ENCODE measurements at places on chromosomes 4 and X.

DNA sequence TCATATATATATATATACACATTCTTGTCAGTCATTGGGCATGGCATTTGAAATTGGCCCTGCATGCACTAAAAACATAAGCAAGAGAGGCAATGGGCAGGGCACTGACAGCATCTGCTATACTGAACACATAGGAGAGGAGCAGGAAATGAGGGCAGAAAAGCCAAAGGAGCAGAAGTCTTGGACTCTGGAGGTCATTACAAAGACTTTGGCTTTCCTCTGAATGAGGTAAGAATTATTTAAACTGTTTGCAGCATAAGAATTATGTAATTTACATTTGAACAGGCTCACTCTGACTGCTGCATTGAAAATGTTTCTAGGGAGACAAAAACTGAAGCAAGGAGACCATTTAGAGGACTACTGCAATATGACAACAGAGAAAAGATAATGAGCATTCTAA is 396.5 kb downstream of the PRDM5 start:
- no peak for DNase-seq

- DNase-seq: no peak
Observed at GRCh38 chrX:120120223-120120622, 4.5 kb upstream of the RHOXF1 start.

DNA sequence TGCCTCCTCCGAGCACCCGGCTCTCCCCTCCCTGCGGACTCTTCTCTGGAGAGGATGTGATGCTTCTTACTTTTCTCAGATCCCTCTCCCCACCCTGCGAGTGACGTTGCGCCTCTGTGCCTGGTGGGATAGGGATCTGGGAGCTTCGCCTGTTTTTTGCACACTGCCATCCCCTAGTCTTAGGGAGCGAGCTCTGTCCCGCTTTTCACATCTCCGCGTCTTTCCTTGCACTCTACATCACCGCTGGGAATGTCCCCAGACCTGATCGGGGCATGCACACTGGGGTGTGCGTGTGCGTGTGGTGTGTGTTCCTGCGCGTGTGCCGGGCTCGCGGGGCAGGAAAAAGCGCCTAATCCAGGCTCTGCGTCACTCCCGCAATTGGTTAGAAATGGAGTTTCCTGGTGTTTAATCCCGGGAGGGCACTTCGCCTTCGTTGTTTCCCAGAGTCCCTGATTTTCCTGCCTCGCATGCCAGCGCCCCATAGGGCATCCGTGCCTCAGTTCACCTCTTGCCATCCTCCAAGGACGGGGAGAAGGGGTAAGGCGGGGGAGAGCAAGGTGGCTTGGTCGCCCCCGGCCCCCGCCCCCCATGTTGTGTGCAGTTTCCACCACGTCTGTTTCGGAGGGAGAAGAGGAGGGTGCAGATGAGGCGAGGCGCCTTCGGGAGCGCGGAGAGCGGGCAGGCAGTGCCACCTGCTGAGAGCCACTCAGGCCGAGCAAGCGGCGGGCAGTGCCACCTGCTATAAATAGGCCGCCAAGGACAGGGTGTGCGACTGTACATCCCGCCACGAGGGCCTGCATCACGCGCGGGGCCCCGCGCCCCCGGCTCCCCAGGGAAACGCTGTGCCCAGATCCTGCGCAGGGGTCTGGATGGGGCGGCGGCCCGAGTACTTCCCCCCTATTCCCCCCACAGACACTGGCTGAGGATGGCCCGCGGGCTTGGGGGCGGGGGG is 759 bp upstream of the TBC1D1 start:
- DNase-seq: no peak

DNA sequence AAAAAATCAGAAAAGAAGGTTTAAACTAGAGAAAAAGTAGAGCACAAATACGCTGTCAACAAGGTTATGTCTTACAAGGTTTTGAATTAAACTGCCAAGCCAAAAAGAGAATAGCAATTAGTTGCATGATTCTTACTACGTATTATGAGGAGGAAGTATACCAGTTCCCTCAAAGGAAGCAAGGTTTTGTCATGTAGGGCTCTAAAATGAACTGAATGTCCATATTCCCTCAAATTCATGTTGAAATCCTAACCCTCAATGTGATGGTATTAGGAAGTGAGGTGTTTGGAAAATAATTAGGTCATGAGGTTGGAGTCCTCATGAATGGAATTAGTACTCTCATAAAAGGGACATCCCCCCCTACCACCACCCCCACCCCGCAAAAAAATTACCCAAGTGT is 201.0 kb downstream of the FBXW7 start:
- no peak for DNase-seq

GRCh38 chrX:138889149-138889548 is 177.6 kb upstream of the FGF13 start:
- DNase-seq: no peak

- no peak for DNase-seq
Observed at GRCh38 chrX:72043636-72044035, 88.1 kb downstream of the RTL5 start.

DNA sequence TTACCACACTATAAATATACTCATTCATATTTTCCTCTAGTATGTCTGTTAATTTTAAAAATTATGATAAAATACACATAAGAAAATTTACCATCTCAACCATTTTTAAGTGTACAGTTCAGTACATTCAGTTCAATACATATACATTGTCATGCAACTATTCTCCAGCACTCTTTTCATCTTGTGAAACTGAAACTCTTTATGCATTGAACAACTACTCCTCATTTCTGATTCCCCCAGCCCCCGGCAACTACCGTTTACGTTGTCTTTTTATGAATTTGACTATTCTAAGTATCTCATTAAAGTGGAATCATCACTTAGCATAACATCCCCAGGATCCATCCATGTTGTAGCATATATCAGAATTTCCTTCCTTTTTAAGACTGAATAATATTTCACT is 8.7 kb downstream of the SMARCAD1 start:
- DNase-seq: no peak

DNA sequence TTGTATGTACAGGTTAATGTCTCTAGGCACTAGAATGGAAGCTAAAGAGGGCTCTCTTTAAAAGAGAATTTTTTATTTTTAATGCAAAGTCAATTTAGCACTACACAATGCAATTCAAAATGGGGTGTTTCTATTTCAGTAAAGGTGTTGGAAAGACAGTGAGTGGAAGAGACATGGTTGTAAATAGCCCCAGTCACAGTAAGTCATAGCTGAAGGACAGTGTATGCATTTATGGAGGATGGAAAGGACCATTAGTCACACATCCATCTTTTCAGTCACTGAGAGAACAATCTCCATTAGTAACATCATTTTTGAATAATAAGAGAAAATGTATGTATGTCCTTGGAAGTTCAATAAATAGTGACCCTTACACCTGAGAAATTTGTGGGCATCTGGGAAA is 148.0 kb downstream of the PDHA2 start:
- no peak for DNase-seq

DNA sequence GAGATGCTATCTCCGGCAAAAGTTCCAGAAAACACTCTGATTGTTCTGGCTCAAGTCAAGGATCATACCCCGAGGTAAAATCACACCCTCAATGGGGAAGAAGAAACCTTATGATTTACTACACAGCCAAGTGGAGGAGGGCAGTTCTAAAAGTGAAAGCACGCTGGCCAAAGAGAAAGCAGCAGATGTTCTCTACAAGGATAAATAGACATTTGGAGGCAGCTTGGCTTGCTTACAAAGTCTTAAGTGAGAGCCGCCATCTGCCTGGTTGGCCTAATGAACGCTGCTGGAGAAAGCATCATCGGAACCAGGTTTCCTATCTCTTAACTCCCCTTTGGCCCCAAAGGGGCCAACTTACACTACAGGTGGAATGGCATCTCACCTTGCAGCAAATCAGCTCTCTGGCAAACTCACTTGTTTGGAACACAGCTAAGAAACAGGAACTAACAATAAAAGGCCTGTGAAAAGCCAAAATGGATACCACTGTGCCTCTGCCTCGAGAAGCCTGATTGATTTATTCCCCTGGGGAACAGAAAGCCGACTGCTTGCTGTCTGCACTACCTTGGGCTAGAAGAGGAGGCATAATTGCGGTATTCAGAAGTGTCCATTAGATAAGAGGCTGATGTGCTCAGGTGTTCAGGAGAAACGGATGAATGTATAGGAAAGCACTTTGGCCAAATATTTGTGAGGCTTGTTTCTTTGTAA is 22.8 kb downstream of the FRAS1 start:
- DNase-seq: no peak

GRCh38 chrX:19720236-19720635 is 167.2 kb downstream of the SH3KBP1 start:
- no peak for DNase-seq

DNA sequence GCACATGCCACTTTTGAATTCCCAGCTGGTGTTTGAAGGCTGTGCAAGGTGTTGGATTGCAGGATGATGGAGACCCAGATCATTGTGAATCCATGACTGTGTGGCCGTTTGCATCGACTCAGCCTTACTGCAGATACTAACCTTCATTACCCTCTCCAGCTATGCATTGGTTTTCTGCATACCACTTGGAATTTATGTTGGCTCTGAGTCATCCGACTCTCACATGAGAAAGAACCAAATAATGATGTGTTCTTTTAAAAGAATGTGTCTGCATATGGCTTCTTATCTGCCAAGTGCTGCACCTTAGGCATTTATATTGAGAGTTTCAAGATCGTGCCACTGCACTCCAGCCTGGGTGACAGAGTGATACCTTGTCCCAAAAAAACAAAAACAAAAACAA is 106.7 kb upstream of the PRKX start:
- DNase-seq: no peak

DNA sequence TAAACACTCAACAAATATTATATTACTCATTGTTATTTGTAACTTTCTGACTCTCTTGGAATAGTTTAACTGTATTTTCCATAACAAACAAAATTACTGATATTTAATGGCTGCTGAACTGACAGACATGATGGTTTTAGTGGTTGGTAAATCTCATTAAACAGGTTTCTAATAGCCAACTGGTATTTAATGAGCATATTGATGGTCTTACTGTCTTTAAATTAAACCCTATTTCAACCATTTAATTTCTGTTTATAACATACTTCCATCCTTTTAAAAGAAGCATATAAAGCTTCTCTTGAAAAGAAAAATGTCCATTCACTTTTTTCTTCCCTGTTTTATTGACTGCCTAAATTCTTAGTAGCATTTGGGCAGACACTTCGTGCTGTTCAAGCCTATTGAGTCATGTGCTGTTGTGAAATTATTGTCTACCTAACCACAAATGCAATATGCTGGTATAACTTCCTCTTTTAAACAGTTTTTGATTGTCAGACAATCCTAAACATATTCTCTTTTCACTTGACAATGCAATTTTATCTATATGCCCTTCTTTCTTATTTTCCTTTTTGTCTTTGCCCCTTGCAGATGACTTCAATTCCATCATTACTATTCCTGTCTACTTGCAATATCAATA is 163.9 kb upstream of the SLC7A11 start:
- DNase-seq: no peak

DNA sequence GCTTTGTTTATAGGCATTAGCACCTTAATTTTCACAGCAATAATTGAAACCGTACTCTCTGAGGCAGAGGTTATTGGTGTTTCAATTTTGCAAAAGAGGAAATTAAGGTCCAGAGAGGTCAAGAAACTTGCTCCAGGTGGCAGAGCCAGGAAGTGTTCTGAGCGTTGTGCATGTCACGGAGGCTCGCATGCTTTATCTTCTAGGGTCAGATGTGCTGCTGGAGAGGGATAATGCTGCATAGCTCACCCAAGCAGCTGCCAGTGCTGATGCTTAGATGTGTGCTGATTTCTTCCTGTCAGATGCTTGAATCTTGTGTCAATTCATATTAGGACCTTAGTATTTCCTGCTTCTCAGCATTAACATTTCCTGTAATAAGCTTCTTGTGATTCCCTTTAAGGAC is 13.0 kb upstream of the FGF5 start:
- no peak for DNase-seq

- no peak for DNase-seq
Observed at GRCh38 chr4:168713253-168713652, 216.4 kb downstream of the PALLD start.

- DNase-seq: no peak
Observed at GRCh38 chr4:26217961-26218676, 102.7 kb upstream of the RBPJ start.

- DNase-seq: no peak
Observed at GRCh38 chrX:19740744-19741143, 146.7 kb downstream of the SH3KBP1 start.

- no peak for DNase-seq
Observed at GRCh38 chr4:39808231-39808749, 110.4 kb downstream of the UBE2K start.

- DNase-seq: no peak
Observed at GRCh38 chr4:3630598-3631543, 98.6 kb upstream of the LRPAP1 start.

DNA sequence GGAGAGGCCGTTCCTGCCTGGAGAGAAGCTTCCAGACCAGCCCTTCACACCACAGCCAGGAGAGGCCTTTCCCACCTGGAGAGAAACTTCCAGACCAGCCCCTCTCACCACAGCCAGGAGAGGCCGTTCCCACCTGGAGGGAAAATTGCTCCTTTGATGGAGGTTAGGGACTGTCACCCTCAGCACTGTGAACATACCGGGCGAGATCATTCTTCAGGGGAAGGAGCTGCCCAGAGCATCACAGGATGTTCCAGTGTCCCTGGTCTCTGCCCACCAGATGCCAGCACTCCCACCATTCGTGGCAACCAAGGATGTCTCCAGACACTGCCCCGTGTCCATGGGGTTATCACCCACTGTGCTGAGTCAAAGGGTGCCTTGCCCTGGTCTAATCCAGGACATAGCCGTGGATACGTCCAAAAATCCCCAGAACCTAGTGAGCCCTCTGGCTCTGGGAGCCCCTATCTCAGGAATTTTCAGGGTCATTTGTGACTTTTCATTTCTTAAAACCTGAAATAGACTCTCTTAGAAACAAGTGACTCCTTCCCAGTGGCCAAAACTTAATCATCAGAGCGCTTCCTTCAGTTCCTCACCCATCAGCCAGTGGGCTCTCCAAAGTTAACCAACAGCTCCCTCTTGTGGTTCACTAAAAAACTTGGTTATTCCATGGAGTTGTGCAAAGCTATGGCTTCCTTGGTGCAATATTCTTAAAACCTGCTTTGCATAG is 80.2 kb downstream of the CRMP1 start:
- no peak for DNase-seq

- no peak for DNase-seq
Observed at GRCh38 chr4:134650461-134650860, 448.9 kb upstream of the PABPC4L start.

DNA sequence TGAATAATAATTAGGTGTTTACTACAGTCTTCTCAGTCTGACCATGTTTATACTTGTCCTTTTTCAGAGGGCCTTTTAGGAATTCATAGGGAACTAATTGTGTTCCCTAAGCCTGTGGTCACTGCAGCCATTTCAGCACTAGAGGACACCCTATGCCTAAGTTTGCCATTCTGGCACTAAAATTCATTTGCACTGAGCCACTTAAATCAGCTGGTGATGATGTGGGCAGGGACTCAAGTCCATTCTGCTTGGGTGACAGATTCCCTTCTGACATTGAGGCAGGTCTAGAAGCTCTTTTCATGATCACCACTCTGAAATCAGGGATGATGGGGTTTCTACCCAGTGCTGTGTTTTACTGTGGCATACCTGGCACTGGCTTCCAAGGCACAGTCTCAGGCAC is 1178.9 kb upstream of the DIAPH2 start:
- DNase-seq: no peak

Measured in T-helper 2 cell (primary cell).